Stimulated activated CD4-positive, alpha-beta T cell treated with anti-CD3 and anti-CD28 coated beads, Interleukin-1b, Interleukin-23, amount 100 ng/mL, for 1 hour (primary cell): ENCODE measurements at places on chromosomes 11 and 22.

DNA sequence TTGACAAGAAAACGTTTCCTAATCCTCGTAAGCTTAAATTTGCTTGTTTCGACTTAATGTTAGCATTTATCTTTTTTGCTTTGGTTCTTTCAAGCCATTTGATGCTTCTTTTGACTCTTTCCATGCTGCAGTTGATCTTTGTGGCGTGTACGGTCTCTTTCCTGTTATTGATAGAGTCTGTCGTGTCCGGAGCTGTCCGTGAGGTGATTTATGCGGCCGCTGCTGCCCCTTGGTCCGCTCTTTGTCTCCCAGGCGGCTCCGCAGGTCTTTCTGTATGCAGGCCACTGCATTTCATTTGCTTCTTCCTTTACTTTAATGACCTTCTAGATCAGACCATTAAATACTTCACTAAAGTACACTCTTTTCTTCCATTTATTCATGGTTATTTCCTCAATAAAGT lies 50.3 kb downstream of the TBC1D22A start:
- DNase-seq = no peak

- peak; percentile 77 for DNase-seq
Measured at GRCh38 chr22:41780746-41781505, 19.6 kb upstream of the CCDC134 start.

DNA sequence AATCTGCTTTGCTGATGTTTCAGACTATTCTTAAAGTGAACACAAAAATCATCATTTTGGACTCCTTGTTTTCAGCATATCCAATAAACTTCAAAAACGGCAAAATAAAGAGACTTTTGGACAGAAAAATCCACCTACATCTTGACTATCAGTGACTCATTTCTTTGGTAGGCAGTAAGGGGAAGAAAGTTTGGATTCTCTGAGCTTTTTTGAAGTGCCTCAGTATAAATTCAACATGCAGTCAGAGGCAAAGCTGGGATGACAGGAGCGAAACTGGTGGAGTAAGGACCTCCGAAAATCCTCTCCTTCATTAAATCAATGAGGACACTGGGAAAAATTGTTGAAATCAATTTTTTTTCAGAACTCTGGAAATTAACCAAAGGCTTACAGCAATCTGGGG lies 29.7 kb downstream of the EFCAB6 start:
- no peak for DNase-seq

- no peak for DNase-seq
Measured at GRCh38 chr22:44765571-44766285, 13.4 kb downstream of the ARHGAP8 start.

DNA sequence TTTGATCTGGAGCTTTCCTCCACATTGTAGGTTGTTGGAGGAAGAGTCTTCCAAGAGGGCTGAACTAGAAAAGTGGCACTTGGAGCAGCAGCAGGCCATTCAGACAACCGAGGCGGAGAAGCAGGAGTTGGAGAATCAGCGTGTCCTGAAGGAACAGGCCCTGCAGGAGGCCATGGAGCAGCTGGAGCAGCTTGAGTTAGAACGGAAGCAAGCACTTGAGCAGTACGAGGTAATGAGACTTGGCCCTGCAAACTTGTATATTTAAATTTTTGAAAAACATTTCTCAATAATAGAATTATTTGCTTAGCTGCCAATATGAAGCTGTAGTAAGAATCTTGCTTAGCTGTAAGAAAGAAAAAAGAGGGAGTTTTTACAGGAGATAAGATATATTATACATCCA lies 84.0 kb downstream of the SWAP70 start:
- DNase-seq = no peak

GRCh38 chr11:10990637-10991193 lies 132.9 kb upstream of the ZBED5 start:
- no peak for DNase-seq

- DNase-seq = no peak
Measured at GRCh38 chr11:19359221-19360000, 118.7 kb upstream of the E2F8 start.

GRCh38 chr11:128472128-128473089 lies 114.9 kb downstream of the ETS1 start:
- no peak for DNase-seq

DNA sequence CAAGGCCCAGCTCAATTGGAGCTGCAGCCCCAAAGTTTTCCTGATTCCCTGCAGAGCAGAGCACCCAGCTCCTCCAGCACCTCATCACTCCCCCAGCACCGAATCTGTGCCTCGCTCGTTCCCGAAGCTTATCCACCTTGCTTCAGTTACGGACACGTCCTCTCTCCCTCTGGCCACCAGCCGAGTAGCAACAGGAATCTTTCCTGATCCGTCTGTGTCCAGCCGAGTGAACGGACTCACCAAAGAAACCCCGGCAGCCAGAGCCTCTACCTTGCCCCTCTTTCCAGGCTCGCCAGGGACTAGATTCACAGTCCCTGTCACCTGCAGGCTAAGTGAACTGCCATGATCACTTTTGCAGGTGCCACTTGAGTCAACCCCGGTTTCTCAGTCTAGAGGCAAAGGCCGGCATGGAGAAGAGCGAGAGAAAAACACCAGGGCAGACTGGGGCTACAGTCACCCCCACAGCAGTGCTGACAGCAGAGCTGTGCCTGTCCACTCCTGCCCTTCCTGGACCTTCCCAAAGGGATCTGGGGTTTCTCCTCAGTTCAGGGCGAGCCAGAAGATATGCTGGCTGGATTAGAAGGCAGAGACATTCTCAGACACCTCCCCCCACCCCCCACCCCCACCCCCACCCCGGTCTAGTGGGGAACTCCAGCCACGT lies 32.3 kb downstream of the BID start:
- DNase-seq = no peak

DNA sequence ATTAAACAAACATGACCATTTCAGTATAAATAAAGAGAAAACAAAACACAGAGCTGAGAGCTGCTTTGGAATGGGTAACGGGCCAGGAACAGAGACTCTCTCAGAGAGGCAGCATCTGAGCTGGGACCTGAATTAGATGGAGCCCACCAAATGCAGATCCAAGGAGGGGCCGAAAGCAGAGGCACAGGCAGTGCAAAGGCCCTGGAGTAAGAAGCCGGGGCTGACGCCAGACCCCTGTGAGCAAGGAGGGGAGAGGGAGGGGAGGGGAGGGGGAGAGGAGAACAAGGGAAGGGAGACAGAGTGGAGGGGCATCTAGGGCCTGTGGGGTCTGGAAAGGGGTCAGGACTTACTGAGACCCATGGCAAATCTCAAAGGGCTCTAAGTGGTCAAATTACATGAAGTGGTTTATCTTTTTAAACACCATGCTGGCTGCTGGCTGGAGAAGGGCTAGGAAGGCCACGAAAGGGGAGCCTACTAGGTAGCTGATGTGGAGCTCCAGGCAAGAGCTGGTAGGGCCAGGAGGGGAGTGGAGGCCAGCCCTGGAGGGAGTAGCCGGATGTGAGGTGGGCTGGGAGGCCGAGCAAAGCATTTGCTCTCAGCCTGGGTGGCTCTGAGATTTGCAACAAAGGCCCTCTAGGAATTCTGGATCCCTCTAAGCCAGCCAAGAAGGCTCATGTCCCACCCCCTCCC lies 3.2 kb downstream of the OSBPL5 start:
- DNase-seq = no peak

DNA sequence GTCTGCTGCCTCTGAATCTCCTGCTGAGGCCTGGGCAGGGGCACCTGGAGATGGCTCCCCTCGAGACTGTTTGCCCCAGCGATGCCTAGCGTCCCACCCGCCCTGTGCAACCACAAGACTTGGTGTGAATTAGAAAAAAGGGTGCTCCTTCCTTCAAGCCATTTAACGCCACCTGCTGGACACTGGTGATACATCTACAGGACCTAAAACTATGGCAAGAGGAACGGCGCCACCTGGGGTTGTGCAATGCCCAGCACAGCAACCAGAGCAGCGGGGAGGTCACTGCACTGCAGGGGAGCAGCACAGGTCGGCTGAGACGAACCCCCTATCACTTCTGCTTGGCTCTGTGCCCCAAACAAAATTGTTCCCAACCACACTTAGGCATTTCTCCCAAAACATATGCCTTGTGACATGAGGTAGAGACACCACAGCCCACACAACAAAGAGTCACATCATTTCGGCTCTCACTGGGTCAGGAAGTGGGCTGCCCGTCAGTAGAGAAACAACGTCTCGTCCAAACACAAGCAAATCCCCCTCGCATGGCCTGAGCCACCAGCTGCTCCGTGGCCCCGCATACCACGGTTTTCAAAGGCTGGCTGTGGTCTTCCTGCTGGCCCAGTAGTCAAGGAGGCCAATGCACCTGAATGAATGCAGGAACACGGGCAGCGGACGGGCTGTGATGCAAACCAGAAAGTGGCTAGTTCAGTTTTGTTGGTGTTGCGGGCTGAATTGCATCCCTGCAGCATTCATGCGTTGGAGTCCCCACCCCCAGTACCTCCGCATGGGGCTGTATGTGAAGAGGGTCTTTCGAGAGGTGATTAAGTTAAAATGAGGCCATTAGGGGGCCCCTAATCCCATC lies 171.9 kb downstream of the SHANK2 start:
- DNase-seq = no peak
